Spleen (tissue), 13 donors: ENCODE measurements at places on chromosomes 6 and 20. TPM values are rescaled to one million over a fixed set of nuclear protein-coding genes. Genes with fewer than 3 reads are reported as not detected.

C6orf132 gene
- total RNA-seq = 0.26 TPM

TAAR1 gene
- 0.37 TPM for total RNA-seq

TMEM200A gene
- total RNA-seq = 1.4 TPM

BCAS1 gene
- total RNA-seq = 0.23 TPM

CLPSL1 gene
- not detected for total RNA-seq

MYB gene
- 6.6 TPM for total RNA-seq

HDDC2 gene
- 22.4 TPM for total RNA-seq

MTG2 gene
- total RNA-seq = 39.8 TPM

ENPP5 gene
- 5.0 TPM for total RNA-seq

DNA sequence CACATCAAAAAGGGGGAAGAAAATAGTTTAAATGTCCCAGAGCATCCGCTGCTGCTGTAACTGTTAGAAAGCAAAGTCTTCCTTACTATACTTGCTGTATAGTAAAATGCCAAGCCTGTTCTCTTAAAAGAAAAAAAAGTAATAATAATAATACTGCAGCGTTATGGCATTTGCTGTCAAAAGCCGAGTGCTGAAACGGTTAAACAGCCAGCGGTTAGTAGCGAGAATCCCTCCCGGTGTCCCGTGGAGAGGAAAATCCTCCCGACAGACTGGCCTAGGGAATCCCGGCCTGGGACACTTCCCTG is 19.5 kb upstream of the NFATC2 start:
- no peak for DNase-seq

DNA sequence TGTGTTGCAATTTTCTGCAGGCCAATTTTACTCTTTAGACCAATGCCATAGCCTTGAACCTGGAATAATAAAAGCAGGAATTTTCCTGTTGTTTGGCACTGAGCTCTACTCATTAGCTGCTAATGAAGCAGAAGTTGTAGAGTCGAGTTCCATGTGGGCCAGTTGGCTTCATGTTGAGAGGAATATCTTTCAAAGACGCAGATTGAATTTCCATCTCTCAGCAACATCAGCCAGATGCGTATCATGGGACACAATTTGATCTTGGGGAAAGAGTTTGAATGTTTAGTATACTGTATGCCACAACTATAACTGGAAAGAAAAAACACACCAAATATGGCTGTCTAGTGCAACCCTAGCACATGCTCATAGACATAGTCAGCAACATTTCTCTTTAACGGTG is 259.6 kb downstream of the BCKDHB start:
- DNase-seq = no peak

DNA sequence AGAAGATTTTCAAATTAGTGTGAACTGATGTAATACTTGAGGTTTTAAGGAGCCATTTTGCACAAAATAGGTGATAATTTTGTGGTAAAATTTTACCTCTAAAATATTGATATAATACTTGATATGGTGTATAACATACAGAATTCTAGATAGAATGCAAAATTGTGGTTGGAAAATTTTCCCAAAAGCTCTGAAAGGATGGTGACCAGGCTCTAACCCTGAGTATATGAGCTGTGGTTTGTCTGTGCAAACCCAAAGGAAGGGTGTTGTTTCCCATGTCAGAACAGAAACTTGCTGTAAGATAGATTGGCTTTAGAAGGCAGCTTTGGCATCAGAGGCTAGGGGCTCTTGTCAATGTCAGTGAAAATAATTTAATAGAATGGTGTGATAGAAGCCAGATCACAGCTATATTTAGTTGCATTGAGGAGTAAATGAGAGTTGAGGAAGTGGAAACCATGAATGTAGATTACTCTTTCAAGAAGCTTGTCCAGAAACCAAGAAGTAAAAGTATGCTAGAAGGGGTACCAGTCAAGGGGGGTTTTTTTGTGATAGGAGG is 257.7 kb downstream of the FARS2 start:
- no peak for DNase-seq

- DNase-seq = peak; percentile 92
Observed at GRCh38 chr6:106974999-106975737, 639 bp upstream of the CD24 start.

- no peak for DNase-seq
Observed at GRCh38 chr20:22339091-22339881, 245.1 kb downstream of the FOXA2 start.

DNA sequence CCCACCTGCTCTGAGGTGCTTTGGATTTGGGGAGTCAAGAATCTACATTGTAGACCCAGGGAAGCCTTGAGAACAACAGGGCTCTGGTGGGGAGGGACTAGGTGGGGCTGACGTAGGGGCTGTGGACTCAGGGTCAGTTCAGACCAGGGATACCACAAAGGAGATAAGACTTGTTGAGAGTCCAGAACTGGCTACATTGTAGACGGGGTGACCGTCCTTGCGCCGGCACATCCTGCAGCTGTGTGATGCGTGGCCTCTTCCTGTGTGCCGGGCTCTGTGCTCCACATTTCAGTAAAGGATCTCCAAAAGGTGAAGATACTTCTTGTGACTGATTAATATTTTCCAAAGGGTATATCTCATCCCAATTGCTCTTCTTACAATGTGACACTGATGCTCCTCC is 9.8 kb upstream of the TLDC2 start:
- DNase-seq = no peak

DNA sequence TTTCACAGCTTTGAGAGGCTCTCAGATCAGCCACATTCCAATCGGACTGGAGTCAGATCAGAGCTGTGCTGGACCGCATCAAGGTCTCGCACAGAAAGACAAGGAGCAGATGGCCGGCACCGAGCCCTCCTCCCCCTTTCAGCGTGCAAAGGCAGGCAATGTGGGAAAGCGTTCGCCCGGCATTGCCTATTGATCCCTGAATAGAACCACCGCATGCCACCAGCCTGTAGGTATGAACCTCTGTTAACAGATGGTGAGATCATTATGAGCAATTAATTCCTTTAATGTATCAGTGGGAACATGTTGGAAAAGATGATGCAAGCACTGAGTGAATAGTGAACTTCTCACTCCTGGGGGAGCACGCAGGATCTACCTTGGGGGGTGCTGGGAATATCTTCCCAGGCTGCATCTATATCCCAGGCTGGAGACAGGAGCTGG is 117.5 kb upstream of the ID4 start:
- no peak for DNase-seq

GRCh38 chr20:36726168-36726567 is 19.7 kb downstream of the NDRG3 start:
- no peak for DNase-seq

GRCh38 chr20:34627458-34627857 is 49.4 kb downstream of the PIGU start:
- no peak for DNase-seq

- no peak for DNase-seq
Observed at GRCh38 chr6:18034798-18035202, 47.4 kb upstream of the KIF13A start.

DNA sequence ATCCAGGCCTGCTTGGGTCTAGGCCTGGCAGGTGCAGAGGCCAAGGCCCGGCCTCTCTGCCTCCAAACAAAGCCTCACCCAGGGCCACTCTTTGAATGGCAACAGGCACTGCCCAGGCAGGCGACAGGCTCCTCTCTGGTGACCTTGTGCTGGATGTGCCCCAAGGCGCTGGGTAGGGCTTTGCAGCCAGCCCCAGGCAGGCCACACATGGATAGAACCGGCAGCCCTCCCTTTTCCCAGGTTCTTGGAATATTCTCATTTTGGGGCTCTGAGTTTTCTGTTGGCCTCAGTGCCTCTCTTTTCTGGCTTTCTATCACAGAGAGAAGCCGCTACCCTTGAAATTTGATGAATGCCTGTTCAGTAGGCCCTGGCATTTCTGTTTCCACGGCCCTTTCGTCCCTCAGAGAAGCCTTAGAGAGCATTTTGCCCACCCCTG is 18.9 kb downstream of the PKIG start:
- DNase-seq = peak; percentile 79

- DNase-seq = no peak
Observed at GRCh38 chr6:56310241-56310640, 62.9 kb upstream of the COL21A1 start.

GRCh38 chr6:37675606-37676005 is 22.1 kb downstream of the MDGA1 start:
- no peak for DNase-seq

DNA sequence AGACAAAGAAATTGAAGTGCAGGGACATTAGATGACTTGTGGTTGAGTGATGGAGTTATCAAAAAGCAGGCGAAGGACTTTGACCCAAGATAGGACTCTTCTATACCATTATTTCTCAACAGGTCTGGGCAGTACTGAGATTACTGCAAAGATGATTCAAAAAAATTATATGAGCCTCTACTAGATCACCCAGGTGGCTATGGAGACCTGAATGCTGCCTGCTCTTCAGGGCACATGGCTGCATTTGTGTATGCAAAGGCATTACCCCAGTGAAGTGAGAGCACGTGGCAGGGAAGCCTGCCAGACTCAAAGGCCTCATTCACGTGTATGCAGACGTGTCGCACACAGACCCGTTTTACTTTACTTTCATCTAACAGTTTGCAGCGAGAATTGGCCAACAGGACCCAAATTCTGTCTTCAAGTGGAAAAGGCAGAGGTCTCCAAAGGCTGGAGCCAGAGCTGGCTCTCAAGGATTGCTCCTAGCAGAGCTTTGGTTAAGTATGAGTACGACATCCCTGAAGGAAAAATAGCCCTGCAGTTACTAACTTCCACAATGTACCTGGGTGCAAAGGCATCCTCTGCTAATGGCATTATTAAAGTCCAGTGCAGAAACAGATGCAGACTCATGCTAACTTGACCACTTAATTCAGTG is 113.8 kb upstream of the ARMC2 start:
- DNase-seq = no peak

- DNase-seq = no peak
Observed at GRCh38 chr6:118017301-118017848, 110.3 kb downstream of the SLC35F1 start.

- DNase-seq = no peak
Observed at GRCh38 chr6:50778696-50779095, 40.0 kb upstream of the TFAP2B start.

DNA sequence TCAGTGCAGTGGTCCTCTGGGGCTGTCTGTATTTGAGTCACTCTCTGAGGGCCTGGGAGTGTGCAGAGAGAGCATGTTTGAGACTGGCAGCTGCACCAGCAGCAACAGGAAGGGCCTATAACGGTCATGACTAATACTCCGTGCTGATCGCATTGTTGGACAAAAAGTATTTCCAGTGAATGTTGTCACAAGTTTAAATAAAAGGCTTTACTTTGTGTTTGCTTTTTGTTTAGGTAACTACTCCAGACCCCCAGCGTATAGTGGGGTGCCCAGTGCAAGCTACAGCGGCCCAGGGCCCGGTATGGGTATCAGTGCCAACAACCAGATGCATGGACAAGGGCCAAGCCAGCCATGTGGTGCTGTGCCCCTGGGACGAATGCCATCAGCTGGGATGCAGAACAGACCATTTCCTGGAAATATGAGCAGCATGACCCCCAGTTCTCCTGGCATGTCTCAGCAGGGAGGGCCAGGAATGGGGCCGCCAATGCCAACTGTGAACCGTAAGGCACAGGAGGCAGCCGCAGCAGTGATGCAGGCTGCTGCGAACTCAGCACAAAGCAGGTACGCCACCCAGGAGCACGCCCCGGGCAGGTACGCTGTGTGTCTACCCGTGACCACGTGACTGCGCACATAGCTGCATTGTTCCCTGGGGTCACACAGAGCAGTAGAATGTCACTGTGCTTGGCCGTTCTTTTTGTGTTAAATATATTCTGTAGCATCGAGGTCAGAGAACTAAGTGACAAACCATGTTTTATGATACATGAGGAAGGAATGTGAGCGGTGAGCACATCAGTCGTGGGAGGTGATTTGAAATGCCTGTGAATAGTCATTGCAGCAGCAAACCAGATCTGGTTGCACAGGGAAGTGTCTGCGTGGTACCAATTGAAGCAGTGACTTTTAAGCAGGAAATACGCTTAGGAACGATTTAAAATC is 174.7 kb downstream of the TMEM242 start:
- no peak for DNase-seq

DNA sequence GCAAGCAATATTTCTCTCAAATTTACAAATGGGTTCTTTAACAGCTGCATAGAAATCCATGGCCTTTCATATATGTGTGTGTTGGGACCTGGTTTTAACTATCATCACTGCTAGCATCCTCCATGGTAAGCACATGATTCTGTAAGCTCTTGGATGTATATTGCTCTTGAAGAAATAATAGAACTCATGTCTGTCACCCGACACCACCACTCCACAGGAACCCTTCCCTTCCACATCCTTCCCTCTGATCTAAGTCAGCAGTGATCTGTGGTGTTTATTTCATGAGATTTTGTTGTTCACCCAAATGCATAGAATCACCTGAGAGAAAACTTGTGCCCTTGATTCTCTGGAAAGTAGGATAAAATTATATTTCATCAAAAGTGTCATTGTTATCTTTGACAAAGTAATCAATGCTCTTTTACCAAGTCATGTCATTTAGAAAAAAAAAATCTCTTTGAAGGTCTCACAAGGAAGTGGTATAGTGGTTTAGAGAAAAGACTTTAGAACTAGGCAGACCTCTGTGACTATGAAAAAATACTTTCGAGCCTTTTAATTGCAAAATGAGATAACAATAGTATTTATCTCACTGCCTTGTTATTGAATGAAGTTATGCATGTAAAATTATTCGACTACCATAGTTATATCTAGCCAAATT is 649.8 kb upstream of the SLC35B3 start:
- no peak for DNase-seq

DNA sequence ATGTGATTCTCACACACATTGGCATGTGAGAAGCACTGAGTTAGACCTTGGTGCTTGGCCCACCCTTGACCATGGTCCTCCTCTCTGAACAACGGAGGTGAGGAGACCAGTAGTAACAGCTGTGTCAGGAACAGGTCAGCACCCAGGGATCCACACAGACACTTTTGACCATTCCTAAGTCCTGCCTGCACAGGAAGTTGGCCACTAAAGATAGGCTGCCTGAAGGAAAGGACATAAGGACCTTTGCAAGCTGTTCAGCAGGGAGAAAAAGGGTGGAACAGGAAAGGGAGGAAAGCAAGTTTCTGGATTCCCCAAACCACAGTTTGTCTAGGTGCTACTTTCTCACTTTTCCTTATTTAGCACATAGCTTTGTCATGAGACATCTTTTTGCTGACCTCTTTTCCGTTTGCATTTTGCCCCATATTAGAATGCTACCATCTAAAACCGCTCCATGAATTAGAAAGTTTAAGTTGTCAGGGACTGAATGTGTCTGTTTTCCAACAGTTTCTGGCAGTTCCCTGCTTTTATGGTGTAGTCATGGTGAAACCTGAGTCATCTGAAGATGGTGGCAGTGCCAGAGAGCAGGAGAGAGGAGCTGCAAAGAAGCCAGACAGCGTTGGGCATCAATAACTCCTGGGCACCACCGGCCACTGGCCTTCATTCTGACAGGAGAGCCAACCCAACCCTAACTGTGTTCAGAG is 1.1 kb upstream of the CD109 start:
- no peak for DNase-seq

- no peak for DNase-seq
Observed at GRCh38 chr6:27630727-27631608, 158.1 kb upstream of the ZNF184 start.
